ENCODE measurements at places on chromosomes 13 and 19.

DNA sequence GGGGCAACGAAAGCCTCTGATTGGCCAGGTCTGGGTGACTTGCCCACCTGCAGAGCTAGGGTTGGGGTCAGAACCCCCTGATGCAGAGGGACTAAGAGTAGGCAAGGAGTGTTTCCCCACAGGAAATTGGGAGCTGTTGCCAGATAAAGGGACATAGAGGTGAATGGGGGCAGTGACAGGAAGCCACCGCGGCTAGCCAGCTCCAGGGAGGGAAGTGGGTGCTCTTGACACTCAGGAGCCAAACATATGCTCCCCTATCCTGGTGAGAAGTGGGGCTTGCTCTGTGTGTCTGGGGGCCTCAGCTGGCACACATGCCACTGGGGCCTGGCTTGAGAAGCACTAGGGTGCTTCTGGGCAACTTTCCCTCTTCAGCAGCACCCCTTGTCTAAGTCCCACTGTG, 26.0 kb downstream of the WDR88 start:
- no peak for DNase-seq

DNA sequence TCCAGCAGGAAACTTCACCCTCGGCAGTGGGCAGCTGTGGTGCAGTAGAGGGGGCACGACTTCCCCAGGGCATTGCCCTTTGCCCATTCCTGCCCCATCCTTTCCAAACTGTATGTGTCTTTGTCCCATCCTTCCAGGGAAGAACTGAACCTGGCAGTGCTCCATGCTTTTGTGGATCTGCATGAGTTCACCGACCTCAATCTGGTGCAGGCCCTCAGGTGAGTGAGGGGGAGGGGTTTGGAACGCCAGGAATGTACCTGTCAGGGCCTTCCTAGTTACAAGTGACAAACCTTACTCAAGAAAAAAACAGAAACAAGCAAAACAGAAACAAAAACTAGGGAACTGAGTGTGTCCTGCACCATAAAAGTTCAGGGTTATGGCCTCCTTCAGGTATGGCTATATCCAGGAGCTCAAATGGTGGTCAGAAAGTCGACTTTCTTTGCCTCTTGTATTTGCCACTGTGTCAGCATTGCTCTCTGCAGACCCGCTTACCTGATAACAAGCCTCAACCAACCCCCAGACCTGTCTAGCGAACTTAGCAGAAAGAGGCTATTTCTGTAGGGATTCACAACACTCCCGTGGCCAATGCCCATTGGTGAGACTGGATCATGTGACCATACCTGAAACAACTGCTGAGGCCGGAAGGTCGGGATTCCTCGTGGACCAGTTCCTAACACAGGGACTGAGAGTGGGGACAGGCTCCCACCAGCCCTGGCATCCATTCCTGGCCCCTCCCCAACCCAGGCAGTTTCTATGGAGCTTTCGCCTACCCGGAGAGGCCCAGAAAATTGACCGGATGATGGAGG, 4.2 kb downstream of the CYTH2 start:
- DNase-seq: no peak

DNA sequence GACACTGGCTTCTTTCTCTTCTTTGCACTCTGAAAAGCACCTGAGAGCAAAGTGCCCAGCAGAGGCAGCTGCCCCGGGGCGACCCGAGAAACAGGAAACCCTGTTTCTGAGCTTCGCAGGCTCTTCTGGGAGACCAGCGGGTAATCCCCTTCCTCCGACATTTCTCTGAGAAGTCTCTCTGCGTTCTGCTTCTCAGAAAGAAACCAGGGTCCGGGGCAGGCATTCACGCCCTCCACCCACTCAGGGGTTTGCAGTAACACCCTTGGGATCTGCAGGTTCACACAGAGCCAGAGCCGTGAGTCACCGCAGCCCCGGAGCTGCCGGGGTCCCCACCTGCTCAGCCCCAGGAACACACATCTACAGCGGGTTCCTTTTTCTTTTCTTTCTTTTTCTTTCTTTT, 86.0 kb downstream of the GADD45B start:
- peak; percentile 26 for DNase-seq

- DNase-seq: no peak
These were observed 261.7 kb downstream of the LHFPL6 start for GRCh38 chr13:39341251-39341650.

DNA sequence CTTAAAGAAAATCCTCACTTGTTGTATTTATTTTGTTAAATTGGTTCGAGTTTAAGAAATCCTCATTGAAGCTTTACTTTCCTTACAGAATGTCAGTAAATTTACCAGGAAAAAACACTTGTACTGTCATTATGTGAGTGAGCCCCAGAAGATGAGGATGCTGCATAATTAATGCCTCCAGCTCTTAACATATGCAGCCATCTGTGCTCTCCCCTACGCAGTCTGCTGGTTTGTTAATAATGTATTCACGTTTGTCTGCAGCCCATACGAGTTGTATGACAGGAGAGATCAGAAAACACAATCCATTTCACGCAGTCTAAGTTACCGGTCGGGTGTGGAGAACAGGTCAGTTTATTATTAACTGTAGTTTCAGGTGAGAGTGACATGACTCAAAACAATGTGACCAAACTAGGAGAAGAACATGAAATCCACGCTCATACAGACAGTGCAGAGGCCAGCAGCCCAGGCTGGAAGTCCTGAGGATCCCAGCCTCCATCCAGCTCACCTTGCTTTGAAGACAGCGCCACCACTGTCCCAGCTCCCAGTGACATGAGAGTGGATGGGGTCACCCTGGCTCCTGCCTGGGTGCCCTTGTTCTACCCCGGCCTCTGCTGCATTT, 19.8 kb upstream of the ATP11A start:
- no peak for DNase-seq

- no peak for DNase-seq
These were observed 152.9 kb downstream of the EFNB2 start for GRCh38 chr13:106382534-106382933.

- no peak for DNase-seq
These were observed 44.8 kb downstream of the PHF11 start for GRCh38 chr13:49540552-49540951.

GRCh38 chr13:46908501-46908900, 11.6 kb upstream of the HTR2A start:
- DNase-seq: no peak

- DNase-seq: no peak
These were observed 305.1 kb downstream of the ITGBL1 start for GRCh38 chr13:101757446-101758039.

GRCh38 chr13:67353941-67354340, 123.8 kb upstream of the PCDH9 start:
- no peak for DNase-seq

DNA sequence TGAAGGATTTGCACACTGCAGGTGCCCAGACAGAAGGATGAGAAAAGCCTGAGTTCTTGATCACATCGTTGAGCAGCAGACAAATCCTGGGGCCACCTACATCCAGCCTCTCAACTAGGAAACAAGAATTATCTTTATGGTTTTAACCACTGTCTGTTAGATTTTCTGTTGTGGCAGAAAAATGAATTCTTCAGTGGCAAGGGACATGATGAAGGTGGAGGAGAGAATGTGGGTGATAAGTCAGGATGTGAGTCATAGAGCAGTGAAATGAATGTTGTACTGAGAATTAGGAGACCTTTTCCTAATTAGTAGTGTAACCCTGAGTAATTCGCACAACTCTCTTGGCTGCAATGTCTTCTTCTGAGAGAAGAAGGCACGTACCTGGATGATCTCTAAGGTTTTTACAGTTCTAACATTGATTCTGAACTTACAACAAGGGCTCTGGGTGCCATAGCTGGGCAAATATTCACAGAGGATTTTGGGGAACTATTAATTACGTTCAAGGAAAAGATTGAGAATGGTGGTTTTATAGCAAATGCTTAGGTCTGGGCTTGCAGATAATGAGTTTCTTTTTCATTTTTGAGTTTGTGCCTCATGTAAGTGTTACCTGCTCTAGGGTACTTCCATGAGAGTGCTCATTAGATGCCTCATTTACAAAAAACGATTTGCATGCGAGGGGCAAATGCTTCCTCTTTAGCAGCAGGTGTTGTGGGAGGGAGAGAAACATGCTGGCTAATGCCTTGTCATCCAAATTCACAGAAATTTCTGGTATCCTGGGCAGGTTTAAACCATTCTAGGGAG, 111.0 kb upstream of the KL start:
- no peak for DNase-seq

DNA sequence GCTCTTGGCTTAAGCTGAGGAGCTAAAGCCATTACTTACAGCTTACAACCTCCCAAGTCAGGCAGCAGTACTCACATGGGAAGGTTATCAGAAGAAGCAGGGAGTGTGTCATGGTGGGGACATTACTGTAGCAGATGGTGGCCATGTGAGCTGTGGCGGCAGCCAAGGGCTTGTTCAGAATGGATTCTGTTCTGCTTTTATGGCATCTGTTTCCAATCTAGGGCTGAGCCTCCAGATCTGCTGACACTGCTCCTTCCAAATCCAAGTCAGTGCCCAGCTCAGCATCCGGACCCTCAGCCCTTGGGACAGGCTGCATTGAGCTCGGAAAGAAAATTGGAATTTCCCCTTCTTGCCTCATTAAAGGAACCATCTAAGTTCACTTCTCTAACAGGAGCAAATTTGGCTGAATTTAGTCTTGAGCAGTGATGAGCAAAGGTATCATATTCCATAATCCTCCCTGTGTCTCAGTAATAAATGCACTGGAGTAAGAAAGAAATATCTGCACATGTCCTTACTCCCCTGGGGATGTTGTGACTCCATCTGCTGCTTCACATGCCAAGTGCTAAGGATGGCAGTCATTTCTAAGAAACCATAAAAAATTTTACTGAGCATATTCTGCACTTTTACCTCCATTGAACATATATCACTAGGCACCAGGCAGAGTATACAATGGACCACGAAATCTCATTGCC, 73.9 kb downstream of the KCTD12 start:
- DNase-seq: no peak

GRCh38 chr13:98189841-98190505, 12.9 kb upstream of the RNF113B start:
- no peak for DNase-seq

DNA sequence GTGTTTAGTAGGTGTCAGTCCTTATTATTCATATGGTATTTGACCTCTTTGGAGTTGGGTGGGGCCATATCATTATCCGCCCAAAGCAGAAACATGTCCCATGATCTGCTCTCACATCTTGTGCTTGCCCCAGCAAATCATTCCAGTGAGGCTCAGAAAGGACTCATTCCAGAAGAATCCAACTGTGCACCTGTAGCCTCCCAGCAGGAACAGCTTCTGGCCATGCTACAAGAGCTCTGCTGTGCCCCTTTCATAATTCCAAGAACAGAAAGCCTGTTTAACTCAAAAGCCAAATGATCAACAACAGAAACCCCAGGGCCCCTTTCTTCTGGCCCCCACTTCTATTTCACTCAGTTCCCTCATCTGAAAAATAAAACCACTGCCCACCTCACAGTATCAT, 673.1 kb downstream of the DIAPH3 start:
- DNase-seq: no peak

DNA sequence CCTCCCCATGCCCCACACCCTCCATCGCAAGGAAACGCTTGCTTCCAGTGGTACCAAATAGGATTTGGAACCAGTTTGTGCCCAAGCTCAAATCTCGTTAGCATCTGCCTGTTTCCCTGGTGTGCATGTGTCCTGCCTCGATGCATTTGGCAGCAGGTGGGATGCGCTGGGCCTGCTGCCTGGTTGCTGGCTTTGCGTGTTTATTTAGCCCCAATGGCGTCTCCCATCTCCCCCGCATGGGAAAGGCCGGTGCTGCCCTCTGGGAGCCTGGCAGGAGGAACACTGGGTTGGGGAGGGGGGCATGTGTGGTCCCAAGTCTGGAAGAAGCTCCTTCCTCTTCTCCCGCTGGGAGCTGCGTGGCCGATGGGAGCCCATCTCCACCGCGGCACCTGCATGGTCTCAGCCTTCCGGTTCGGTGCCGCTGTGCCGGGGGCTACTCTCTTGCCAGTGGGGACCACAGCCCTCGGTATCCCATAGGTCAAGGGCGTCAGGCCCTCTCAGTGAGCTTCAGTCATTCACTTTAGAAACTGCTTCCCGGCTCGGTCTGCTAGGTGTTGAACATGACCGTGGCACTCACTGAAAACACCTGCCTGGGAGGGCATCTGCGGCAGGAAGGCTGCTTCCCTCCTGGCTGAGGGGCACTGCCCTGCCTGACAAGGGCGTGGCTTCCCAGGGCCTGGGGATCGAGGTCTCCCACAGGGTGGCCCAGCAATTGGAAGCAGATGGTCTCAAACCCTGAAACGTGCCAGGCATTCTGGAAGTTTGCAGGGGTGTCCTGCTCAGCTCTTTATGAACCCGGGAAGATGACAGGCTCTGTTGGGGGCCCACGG, 11.8 kb upstream of the F7 start:
- peak; percentile 49 for DNase-seq

- DNase-seq: peak; percentile 82
These were observed at the start of gene ZNF486 for GRCh38 chr19:20167020-20167644. Gene ZNF486 (plus strand): TSS chr19:20167214. CDS start chr19:20167331, 117 bp downstream.

- no peak for DNase-seq
These were observed 27.8 kb downstream of the ERCC5 start for GRCh38 chr13:102873653-102874052.

DNA sequence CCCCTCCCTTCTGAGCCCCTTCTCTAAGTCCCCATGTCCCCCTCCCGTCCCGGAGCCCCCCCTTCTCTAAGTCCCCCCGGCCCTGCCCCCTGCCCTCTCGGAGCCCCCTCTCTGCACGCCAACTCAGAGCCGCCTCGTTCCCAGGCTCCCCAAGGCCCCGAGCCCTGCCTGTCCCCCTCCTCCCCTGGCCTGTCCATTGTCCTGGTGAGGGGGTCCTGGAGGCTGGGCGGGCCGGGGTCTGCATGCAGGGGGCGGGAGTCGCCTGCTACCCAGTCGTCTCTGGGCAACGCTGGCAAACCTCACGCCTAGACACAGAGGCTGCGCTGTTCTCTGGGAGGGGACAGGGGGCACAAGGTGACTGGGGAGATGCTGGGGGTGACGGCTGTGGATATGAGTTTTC, 39.2 kb upstream of the SEMA6B start:
- DNase-seq: no peak

DNA sequence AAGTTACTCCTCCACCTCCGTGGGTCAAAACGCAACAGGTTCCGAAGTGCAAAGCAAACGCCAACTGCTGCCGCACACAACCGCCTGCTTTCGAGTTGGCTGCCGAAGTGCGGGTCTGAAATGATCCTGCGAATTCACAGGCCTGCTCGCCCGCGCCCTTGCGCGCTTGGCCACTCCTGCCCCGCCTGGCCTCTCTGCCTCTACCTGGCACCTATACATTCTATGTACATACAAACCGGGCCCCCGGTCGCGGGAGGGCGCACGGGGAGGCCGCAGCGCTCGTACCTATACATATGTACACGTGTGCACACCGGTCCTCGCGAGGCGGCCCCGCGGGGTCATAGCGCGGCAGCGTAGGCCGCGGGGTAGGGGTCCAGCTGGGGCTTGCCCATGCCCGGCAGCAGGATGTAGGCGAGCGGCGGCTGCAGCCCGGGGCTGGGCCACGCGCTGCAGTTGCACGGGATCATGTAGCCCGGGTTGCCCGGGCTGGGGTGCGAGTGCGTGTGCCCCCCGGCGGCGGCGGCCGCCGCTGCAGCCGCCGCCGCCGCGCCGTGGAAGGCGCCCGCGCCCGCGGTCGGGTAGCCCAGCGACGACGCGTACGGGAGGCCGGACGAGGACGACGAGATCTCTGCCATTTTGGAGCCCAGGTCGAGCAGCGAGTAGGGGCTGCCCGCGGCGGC, 1.3 kb downstream of the SOX21 start:
- DNase-seq: peak; percentile 59

GRCh38 chr19:19407633-19407930, 2.1 kb downstream of the GATAD2A start:
- no peak for DNase-seq

- DNase-seq: no peak
These were observed 2896.2 kb downstream of the PCDH9 start for GRCh38 chr13:64333888-64334287.

GRCh38 chr19:44777715-44778347, at the start of gene CBLC:
Gene CBLC (plus strand): TSS chr19:44777890. CDS start chr19:44777932, 42 bp downstream.
- peak; percentile 97 for DNase-seq

All from RWPE2 (cell line).